ENCODE measurements at places on chromosomes 16 and 17.

- DNase-seq = peak; percentile 16
These were observed 4.3 kb downstream of the KAT2A start for GRCh38 chr17:42116705-42117396.

- no peak for DNase-seq
These were observed at the start of gene ACSM3 for GRCh38 chr16:20763461-20764232. TSS of gene ACSM3 (plus strand) at chr16:20764014. CDS start at chr16:20770035, 6,021 bp downstream.

DNA sequence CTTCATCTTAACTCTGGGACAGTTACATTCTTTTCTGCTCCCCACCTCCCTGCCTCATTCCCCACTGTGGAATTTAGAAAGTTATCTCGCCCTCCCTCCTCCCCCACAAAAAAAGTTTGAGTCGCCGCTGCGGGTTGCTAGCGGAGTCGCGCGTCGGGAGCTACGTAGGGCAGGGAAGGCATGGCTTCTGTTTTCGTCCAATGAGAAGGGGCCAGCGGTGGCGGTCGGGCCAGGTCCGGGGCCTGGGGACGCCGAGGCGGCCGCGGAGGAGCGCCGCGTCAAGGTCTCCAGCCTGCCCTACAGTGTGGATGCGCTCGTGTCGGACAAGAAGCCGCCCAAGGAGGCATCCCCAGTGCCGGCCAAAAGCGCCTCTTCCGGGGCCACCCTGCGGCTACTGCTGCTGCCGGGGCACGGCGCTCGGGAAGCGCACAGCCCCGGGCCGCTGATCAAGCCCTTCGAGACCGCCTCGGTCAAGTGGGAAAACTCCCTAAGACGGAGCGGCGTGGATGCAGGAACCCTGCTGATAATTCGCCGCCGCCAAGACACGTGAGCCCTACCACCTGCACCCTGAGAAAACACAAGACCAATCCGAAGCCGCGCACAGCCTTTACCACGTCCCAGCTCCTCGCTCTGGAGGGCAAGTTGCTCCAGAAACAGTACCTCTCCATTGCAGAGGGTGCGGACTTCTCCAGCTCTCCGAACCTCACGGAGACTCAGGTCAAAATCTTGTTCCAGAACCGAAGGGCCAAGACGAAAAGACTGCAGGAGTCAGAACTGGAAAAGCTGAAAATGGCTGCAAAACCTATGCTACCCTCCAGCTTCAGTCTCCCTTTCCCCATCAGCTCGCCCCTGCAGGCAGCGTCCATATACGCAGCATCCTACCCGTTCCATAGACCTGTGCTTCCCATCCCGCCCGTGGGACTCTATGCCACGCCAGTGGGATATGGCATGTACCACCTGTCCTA lies 8.9 kb downstream of the OR4D1 start:
- no peak for DNase-seq

DNA sequence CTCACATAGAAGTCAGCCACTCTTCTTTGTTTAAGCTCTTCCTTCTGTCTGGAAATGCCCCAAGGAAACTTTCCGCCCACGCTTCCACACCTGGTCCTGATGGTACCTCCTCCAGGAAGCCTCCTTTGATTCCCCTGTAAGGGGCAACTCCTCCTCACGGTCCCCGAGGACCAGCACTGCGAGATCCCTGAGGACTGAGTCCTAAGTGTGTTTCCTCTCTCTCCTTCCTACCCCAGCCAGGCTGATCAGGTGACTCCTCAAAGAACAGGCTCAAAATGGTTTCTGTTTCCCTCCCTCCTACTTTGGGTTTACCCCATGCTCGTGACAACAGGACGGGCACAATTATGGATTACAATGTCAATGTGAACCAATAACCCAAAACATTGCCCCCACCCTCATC lies 63.0 kb upstream of the MED9 start:
- DNase-seq = no peak

DNA sequence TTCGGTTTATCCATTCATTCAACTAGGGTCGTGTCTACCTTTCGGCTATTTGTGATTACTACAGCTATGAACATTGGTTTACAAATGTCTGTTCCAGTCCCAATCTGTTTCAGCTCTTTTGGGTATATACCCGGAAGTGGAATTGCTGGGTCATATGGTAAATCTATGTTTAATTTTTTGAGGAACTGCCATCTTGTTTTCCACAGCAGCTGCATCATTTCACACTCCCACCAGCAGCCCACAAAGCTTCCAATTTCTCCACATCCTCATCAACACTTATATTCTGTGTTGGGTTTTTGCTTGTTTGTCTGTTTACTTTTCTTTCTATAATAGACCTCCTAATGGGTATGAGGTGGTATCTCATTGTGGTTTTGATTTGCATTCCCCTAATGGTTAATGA lies 48.7 kb upstream of the GINS3 start:
- no peak for DNase-seq

DNA sequence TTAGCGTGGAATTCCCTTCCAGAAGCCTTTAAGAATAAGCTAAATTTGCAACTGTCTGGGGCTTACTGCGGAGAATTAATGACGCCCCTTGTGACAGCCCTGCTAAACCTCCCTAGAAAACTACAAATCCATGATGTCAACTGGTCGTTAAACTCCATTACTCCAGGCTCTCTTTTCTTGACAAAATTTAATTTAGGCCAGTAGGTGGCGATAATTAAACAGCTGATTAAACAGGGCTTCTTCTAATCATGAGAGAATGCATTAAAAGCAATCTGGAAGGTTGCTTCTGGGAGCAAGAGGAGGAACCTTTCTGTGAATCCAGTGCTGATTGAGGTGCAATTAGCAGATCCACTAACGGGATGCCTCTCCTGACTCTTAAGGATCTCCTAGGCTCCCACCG lies 8.1 kb upstream of the NLRP1 start:
- no peak for DNase-seq

- no peak for DNase-seq
These were observed 42.9 kb upstream of the TEKT3 start for GRCh38 chr17:15384142-15384787.

GRCh38 chr17:67577429-67578141 lies 140.2 kb upstream of the NOL11 start:
- DNase-seq = no peak

- no peak for DNase-seq
These were observed 21.0 kb downstream of the LGALS3BP start for GRCh38 chr17:78958641-78959127.

DNA sequence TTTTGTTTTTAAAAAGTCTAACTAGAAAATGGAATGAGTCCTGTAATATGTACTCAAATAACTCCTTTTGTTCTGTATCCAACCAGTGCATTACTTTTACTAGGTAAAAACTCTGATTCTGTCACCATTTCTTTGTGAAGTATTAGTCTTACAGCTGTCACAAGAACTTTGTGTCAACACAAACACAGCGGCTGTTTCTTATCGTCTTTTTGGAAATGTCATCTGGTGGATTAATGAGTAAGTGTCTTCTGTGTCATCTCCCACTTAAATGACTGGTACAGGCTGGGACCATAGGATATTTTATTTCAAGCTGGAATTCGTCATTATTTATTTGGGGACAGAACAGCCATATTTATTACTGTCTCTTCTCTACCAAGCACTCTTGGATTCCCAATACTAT lies 19.1 kb upstream of the ALDH3A2 start:
- DNase-seq = no peak

- no peak for DNase-seq
These were observed 49.9 kb upstream of the COX10 start for GRCh38 chr17:14019186-14019956.

Data from NCI-H187 treated with DMSO at 0.1 percent for 48 hours (cell line).